ENCODE measurements at places on chromosomes 12 and 14. TPM values are rescaled to one million over a fixed set of nuclear protein-coding genes. Genes with fewer than 3 reads are reported as not detected.

GRCh38 chr14:103886304-103887169, 39.2 kb upstream of the PPP1R13B start:
- no peak for DNase-seq

GRCh38 chr14:81209167-81209836, 11.5 kb downstream of the GTF2A1 start:
- no peak for DNase-seq

GRCh38 chr12:100576331-100577036, 3.0 kb downstream of the GAS2L3 start:
- peak; percentile 50 for DNase-seq

DNA sequence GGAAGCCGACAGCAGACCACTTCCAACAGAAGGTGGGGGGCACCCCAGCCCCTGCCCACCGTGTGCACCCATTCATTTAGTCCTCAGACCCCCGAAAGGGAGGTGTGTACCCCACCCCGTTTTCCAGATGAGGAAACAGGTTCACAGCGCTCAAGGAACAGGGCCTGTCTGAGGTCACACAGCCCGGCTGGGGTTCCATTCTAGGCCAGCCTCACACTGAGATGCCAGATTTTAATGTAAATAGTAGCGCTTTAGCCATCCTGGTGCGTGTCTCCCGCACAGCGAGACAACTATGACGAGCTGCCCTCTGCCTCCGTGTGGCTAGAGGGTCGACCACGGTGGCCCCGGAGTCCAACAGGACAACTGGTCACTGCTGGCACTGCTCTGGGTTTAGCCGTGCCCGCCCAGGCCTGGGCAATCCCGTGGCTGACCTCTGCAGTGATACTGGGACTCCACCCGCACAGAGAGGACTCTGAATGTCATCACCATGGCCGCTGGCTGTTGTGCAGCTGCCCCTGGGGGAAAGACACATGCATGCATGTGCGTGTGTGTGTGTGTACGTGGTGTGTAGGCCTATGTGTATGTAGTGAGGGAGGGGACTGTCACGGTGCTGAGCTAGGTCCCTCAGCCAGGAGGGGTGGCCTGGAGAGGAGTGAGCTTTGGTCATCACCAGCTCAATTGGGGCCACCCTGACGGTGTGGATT, 31.6 kb downstream of the BEGAIN start:
- DNase-seq: no peak

- no peak for DNase-seq
Observed at GRCh38 chr12:34405286-34406227, 383.3 kb downstream of the ALG10 start.

GRCh38 chr12:121440768-121441167, 40.9 kb downstream of the RNF34 start:
- no peak for DNase-seq

DNA sequence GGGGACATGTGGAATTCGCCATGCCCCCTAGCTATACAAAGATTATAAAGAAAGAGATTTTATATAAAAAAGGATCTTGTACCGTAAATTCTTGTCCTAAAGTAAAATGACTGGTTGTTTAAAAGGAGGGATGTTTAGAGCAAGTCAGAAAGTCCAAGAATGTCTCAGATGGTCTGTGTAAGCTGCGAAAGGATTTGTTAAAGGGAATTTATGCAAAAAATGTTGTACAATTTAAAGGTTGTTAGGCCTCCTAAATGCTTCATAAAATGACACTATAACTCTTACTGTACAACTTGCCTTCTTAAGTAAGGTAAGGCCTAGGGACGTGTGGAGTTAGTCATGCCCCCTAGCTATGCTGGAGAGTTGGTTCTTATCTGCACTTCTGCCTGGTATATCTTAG, 237.6 kb downstream of the KCNH5 start:
- DNase-seq: no peak

The CISTR gene
- polyA plus RNA-seq: not detected

- DNase-seq: peak; percentile 99
Observed at GRCh38 chr12:8026291-8026900, 6.1 kb upstream of the FOXJ2 start.

DNA sequence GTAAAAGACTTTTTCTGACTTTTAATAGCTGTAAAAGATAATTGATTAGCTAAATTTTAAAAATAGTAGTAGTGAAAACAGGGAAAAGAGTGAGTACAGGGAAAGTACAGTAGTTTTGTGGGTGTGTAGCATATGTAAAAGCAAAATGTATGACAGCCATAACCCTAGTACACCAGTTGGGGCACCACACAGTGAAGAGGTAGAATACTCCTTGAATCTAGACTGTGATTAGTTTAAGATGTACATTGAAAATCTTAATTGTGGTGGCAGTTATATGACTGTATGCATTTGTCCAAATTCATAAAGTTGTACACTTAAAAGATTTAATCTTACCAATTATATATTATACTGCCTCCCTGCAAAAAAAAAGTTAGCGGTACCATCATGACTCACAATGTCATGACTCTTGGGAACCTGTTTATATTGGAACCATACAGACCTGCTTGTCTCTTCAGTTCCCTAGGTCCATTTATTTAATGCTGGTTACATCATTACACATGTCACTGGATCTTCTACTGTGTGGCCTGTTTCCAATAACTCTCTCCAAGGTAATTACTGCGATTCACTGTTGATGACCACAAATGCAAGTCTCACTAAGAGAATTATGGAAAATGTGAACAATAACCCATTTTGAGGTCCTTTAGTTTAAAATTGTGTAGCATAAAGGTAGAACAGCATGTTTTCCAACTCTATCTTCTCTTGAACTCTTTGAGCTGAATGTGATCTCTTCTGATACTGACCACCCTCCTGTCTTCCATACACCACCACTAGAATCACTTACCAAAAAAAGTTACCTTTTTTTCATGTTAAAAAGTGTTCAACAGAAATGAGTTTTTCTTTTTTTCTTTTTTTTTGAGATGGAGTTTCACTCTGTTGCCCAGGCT, 264.2 kb upstream of the AMIGO2 start:
- DNase-seq: no peak

The CFL2 gene
- 116 TPM for polyA plus RNA-seq

GRCh38 chr12:180445-180844, 33.5 kb downstream of the SLC6A12 start:
- no peak for DNase-seq

The PIANP gene
- 0.45 TPM for polyA plus RNA-seq

The G2E3 gene
- polyA plus RNA-seq: 18.0 TPM

The C12orf60 gene
- 2.4 TPM for polyA plus RNA-seq

- peak; percentile 9 for DNase-seq
Observed at GRCh38 chr12:21659383-21659782, 1.7 kb upstream of the LDHB start.

DNA sequence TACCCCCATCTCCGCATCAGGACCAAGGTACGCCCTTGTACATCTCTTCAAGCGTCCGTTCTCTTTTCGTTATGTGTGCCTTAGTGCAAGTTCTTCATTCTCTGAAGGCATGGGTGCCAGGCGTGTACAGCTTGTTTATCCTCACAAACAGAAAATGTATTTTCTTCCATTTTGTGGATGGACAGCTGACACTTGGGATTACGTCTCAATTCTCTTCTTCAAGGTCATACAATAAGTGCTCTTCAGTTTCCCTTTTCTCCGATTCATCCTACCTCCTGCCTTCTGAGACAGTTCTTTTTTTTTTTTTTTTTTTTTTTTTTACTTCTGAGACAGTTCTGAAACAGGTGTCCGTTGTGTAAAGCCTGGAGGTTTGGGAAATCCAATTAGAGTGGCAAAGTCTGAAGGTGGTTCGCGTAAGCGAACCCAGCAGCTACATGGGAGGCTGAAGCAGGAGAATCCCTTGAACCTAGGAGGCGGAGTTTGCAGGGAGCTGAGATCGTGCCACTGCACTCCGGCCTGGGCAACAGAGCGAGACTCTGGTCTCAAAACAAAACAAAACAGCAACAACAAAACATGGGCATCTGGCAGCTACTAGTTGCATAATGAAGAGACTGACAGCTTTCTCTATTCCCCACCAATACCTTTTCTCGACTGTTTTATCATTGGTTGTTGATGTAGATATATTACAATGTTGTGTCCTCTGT, 734 bp downstream of the COX6A1 start:
- DNase-seq: no peak

The CCDC184 gene
- 1.6 TPM for polyA plus RNA-seq

GRCh38 chr12:96193725-96194575, at the start of gene ELK3:
Gene ELK3, plus strand, starts transcription at chr12:96194375.
- peak; percentile 67 for DNase-seq

- no peak for DNase-seq
Observed at GRCh38 chr12:12024911-12025682, 45.6 kb upstream of the BCL2L14 start.

The SRRM4 gene
- polyA plus RNA-seq: not detected

DNA sequence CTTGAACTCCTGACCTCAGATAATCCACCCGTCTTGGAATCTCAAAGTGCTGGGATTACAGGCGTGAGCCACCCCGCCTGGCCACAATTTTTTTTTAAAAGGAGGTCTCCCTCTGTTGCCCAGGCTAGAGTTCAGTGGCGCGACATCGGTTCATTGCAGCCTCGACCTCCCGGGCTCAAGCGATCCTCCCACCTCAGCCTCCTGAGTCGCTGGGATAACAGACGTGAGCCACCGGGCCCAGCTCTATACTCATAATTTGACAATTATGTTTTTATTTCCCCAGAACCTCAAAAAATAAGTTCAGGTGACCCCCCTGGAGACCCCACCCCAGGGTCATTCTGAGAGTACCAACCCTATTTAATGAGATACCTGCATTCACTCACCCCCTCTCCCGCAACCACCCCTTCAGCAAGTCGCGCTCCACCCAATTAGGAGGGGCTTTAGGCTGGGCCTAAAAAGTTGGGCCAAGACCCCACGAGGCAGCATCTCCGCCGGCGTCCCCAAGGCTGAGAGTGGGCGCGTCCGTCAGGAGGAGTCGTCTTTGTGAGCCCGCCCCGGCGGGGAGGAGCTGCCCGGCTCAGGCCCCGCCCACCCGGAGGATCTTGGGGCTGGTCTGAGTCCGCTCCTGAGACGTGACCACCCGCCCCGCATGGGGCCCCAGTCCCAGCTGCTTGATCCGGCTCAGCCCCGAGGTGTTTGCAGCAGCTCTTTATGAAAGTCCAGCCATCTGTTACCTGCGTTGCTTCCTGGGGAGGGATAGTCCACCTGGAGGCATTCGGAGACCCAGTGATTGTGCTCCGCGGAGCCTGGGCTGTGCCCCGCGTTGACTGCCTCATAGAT, at the start of gene ANKRD33:
Gene ANKRD33 (plus strand): TSS at position 628 of the 840 bp plus-strand sequence. CDS start 84 bp downstream, at position 712.
- no peak for DNase-seq

GRCh38 chr12:4202487-4202886, 71.1 kb upstream of the CCND2 start:
- no peak for DNase-seq

The LRP1-AS gene
- polyA plus RNA-seq: not detected

The ERGIC2 gene
- polyA plus RNA-seq: 94.4 TPM

The LRIG3 gene
- 4.8 TPM for polyA plus RNA-seq

The HOXC12 gene
- polyA plus RNA-seq: not detected

DNA sequence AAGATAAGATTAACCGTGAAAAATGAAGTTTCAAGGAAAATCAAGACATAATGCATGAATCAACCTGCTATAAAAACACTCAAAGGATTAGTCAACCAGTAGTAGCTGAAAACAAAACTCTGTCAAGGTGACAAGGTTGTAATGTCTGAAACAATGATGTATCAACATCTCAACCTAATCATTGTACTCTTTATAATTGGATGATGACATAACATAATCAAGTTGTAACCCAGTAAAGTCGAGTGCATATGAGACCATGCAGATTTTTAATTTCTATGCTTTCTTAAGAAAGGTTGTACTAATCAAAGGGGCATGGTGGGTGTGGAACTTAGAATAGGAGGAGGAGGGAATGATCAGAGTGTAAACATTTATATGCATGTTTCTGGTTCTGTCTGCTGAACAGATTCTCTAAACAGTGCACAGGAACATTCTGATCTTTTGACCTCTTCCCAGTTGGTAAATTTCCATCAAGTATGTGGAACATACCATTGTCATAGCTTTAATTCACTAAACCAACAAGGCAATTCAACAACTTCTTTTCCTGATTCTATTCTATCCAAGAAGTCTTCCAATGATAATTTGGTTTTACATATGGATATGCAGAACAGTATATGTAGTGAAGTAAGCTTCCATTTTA, 253.7 kb downstream of the TTC6 start:
- DNase-seq: no peak

DNA sequence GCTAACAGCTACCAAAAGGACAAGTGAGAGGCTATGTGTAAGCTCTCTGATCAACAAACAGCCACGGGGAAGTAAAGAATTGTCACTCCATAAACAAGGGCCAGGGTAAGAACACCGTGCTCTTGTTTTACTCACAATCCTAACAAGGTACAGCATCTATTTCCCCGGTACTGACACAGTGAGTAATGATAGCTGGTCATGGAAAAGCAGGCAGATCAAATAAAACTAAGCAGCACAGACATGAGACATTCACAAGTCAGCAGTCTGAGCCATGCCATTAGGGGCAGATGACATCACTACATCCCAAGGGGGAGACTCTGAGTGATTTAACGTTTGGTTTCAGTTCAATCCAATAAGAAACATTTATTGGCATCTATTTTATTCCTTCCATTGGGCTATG, 54.4 kb downstream of the ARL6IP4 start:
- DNase-seq: peak; percentile 63

DNA sequence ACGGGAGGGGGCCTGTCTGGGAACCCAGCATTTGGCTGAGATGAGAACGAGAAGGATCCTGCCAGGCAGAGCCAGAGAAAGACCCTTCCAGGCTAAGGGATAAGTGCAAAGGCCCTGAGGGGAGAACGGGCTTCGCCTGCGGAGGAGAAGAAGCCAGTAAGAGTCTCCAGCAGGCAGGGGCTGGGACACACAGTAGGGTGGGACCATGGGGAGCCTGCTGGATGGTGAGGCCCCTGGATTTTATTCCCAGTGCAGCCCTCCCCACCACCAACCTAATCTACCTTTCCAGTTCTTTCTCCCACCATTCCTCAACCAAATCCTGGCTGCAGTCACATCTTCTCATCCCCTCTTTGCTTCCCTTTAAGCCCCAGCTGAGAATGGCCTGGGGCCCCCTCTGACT, 12.6 kb downstream of the RAPGEF3 start:
- DNase-seq: no peak

The ACOT4 gene
- polyA plus RNA-seq: 1.6 TPM

DNA sequence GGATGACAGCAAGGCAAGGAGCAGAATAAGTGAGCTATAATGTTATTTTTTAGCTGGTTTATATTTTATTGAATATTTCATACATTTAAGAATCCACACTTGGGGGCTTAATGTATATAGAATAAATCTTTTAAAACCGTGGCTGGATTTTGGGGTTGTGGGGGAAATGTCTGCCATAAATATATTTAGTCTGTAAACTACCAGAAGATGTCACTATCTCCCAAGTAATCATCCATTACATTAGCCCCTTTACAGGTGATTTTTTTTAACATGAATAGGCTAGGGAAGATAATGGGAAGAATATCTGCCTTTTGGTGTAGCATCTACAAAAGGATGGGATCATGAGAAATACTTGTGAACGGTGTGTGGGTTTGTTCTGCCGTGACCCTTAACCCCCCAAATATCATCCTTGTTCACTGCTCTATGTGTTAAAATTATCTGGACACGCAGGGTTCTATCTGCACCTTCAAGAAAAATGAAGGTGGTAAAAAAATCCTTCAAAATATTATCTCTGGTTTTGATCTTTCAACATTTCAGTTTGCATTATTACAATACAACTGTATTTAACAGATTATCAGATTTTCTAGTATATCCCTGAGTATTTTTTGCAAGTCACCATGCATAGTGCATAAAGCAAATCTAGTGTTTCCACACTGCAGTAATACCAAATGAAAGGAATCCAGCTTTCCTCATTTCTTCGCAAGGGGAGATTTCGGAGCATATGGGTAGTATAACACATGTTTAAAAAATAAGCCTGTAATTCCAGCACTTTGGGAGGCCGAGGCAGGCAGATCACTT, 8.0 kb upstream of the SLC17A8 start:
- DNase-seq: peak; percentile 57
